ENCODE measurements at places on chromosomes 6 and 20. TPM values are rescaled to one million over a fixed set of nuclear protein-coding genes. Genes with fewer than 3 reads are reported as not detected.

The STX11 gene
- total RNA-seq: 0.26 TPM

DNA sequence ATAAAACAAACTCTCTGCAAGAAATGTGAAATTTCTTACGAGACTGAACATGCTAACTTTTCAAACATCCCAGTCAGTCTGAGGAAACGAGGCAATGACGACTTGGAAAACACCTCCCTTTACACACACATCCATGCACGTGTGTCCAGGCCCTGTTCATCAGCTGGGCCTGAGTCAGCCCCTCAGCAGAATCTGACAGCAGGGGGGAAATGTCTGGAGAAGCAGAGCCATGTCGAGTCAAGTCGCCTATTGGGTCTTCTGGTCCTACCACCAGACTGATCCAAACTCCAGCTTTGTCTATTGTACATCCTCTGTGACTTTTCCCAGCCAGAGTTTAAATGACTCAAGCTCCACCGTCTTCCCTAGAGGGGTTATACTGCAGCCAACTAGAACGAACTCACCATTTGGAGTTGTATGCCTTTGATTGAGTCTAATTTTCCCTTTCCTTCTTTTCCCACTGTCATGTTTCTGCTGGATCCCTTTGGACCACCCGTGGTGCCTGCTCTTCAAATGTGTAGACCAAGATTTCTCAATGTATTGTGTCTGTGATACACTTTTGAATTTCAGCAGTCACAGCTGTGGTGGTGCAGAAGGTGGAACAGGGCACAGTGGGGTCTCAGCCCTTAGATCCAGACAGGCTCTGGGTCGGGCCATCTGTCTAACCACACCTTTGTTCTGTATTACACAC lies 254.0 kb downstream of the CDC5L start:
- DNase-seq: peak; percentile 76

The TP53TG5 gene
- under 0.01 TPM for total RNA-seq

The TFAP2C gene
- total RNA-seq: not detected

GRCh38 chr6:138203315-138203714 lies 15.0 kb downstream of the PBOV1 start:
- DNase-seq: no peak
